ENCODE measurements at places on chromosomes 16 and 17. TPM values are rescaled to one million over a fixed set of nuclear protein-coding genes. Genes with fewer than 3 reads are reported as not detected.

Gene RIPOR1
- total RNA-seq = 19.1 TPM

Gene NCBP3
- 30.3 TPM for total RNA-seq

Gene MARVELD3
- 3.0 TPM for total RNA-seq

Gene QPRT
- total RNA-seq = 16.1 TPM

Gene SAMD14
- 1.4 TPM for total RNA-seq

Gene SEPTIN12
- not detected for total RNA-seq

Gene CCL16
- not detected for total RNA-seq

Gene SMCR8
- total RNA-seq = 10.9 TPM

Gene EPX
- 1.9 TPM for total RNA-seq

Gene SMIM22
- 1.3 TPM for total RNA-seq

Gene FBXW10B
- total RNA-seq = 3.6 TPM

Gene RHBDF2
- 9.9 TPM for total RNA-seq

Gene AGRP
- total RNA-seq = not detected
